Activated T-helper 17 cell treated with anti-CD3 and anti-CD28 coated beads, Interleukin-2, amount 50 U/mL, for 72 hours (primary cell): ENCODE measurements at places on chromosomes 3 and 15. TPM values are rescaled to one million over a fixed set of nuclear protein-coding genes. Genes with fewer than 3 reads are reported as not detected.

Gene CD200
- 5.1 TPM for total RNA-seq

DNA sequence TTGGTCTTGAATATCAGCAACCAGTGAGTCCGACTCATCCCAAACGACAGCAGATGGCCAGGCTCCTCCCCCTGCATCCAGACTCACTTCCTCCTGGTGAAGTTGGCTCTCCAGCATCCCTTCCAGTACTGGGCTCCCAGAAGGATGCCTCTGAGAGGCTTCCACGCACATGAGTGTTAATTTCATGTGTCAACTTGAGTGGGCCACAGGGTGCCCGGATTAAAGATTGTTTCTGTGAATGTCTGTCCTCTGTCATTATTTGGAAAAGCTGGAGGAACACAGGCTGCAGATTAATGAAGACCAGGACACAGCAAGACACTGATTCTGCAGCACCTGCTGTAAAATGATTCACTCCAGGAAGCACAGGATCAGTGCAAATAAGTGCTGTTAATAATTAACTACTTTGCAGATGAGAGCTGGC, 99.8 kb downstream of the ATP10A start:
- ATAC-seq, result no peak

- no peak for ATAC-seq
Observed at GRCh38 chr3:136280961-136281360, 30.8 kb downstream of the PCCB start.

DNA sequence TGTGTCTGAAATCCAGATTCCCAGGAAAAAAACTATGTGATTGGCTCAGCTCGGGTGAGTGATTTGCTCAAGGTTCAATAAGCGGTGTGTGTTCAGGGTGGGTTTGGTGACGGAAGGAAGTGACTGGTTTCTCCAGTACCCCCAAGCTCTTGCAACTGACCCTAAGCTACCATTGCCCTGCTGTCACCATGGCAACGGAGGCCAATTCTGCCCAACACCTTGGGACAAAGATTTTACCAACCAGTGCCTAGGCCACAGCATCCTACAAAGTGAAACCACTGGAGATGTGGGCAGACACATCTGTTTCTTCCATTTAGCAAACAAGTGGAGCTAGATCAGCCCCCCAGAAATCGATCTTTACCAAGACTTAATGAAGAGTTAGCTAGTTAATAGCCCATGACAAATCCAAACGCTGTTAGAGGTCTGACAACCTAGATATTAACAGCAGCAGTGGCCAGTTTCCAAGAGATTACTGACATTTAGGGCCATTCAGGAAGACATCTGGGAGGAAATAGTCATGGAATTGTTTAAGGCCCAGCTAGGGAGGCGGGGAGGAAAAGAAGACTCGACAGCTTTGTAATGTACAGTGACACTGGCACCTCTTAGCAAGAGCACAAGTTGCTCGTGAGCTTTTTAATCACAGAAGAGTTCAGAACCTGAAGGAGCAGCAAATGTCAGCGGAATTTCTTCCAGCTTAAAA, 195.9 kb downstream of the SLCO3A1 start:
- no peak for ATAC-seq

GRCh38 chr15:54033356-54033860, 55.2 kb downstream of the UNC13C start:
- no peak for ATAC-seq

DNA sequence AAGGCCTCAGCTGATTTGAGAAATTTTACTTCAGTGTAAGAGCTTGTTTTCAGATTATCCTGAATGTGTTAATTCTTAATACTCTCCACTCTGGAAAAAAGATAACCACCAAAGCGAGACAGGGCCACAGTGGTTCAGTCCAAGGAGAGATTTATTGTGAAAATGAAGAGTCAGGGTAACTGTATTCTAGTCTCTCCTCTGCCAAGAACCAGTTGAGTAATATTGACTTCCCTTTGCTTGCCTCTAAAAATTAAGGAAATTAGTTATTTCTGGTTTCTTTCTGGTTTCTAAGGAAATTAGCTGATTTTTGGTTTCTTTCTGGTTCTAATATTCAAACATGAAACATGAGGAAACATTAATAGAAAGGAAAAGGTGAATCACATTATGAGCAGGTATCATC, 34.9 kb downstream of the PPP1R2 start:
- no peak for ATAC-seq

DNA sequence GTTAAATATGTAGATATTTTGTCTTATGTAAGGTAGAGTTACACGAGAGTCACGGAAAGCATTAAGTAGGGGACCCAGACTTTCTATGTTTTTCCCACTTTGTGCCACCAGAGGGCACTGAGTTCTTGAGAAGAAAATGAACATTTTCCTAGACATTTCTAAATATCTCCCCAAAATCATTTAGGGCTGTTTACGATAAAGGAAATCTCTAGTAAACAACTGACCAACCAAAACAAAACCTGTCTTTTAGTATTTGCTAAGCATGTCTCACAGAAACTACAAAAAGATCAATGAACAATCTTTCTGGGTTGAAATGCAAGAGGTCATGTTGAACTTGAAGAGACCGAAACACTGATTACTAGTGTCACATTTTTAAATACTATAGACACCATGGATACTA, 16.1 kb downstream of the POU1F1 start:
- no peak for ATAC-seq

GRCh38 chr3:52769786-52770455, 819 bp downstream of the NEK4 start:
- ATAC-seq, result no peak

GRCh38 chr3:10137178-10137577, 4.4 kb upstream of the VHL start:
- ATAC-seq, result no peak

- peak; percentile 17 for ATAC-seq
Observed at GRCh38 chr15:52790941-52791751, 1.0 kb upstream of the ONECUT1 start.

DNA sequence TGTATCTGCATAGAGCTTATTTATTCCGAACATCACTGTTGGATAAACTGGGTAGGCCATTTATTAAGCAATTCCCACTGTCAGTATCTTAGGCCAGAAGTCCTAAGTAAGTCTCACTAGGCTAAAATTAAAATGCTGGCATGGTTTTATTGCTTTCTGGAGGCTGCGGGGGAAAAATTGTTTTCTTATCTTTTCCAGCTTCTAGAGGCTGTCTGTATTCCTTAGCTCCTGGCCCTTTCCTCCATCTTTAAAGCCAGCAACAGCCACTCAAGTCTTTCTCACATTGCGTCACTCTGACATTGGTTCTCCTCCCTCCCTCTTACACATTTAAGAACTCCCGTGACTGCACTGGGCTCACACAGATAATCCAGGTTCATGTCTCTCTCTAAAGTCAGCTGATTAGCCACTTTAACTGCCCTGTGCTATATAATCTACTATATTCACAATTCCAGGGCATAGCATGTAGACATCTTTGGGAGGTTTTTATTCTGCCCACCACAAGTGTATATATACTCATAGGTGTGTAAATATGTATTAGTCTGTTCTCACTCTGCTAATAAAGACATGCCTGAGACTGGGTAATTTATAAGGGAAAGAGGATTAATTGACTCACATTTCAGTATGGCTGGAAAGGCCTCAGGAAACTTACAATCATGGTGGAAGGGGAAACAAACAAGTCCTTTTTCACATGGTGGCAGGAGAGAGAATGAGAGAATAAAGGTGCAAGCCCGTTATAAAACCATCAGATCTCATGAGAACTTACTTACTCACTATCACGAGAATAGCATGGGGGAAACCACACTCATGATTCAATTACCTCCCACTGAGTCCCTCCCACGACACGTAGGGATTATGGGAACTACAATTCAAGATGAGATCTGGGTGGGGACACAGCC, 113.5 kb upstream of the SLC7A14 start:
- ATAC-seq, result peak; percentile 23

DNA sequence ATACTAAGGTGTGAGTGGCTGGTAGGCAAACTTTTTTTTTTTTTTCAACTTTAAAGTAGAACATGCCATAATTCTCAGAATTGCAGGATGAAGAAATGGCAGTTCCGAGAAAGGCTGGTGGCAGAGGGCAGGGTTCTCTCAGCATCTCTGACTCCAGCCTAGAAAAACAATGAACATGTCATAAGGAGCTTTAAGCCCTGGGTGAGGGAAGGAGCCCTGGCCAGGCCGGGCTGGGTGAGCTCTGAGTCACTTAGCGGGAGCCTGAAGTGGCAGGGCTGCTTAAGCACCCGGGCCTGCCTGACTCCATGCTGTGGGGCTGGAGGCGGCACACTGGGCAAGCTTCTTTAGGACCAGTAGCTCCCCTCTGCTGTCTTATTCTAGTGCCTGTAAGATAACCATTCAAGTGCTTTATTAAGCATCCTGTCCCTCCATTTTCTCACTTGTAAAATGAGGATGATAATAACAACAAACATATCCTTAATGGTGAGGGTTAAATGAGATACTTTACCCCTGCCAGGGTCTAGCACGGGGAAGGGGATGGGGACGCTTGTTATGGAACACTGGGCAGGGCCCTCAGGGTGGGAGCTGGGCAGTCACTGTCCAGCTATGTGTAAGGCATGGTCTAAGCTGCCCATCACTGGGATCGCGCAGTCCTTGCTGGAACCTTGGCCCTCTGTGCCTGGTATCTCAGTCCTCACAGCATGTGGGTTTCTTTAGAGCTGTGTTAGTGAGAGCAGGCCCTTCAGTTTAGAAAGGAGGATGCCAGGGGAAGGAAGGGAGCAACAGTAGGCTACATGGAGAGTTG, 18.4 kb downstream of the SMAD6 start:
- ATAC-seq, result peak; percentile 91

- peak; percentile 70 for ATAC-seq
Observed at GRCh38 chr3:45635475-45636256, 41.1 kb downstream of the LIMD1 start.

Gene LDHAL6B
- not detected for total RNA-seq

Gene SH2D7
- total RNA-seq, result not detected

- no peak for ATAC-seq
Observed at GRCh38 chr3:175149675-175150074, 290.5 kb downstream of the NAALADL2 start.

- ATAC-seq, result no peak
Observed at GRCh38 chr15:66595332-66595731, 29.5 kb upstream of the LCTL start.

DNA sequence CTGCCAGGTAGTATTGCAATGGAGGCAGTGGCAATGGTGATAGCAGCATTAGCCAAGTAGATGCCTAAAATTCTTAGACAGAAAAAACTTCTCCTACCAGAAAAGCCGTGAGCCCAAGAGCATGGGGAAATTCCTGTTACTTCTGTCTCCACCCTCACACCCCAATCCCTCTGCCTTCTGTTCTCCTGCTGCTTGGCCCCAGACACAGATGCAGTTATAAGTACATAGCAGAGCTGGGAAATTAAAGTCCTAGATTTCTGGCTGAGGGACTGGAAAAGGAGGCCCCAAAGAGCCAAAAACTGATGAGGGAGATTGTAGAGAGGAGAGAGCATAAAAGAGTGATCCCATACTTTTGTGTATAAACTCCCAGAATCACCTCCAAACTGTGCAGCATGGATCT, 166.9 kb downstream of the SMAD6 start:
- no peak for ATAC-seq

GRCh38 chr3:81718311-81718710, 43.1 kb downstream of the GBE1 start:
- ATAC-seq, result no peak

- peak; percentile 85 for ATAC-seq
Observed at GRCh38 chr3:32420126-32421038, 28.7 kb downstream of the CMTM7 start.

- no peak for ATAC-seq
Observed at GRCh38 chr15:92448370-92448769, 54.7 kb downstream of the ST8SIA2 start.

Gene CHRD
- total RNA-seq, result 0.05 TPM

- ATAC-seq, result peak; percentile 98
Observed at GRCh38 chr15:40098489-40099261, 10.0 kb downstream of the BMF start.

Gene CNTN4
- total RNA-seq, result not detected

GRCh38 chr3:13279532-13279910, 140.6 kb downstream of the NUP210 start:
- no peak for ATAC-seq

DNA sequence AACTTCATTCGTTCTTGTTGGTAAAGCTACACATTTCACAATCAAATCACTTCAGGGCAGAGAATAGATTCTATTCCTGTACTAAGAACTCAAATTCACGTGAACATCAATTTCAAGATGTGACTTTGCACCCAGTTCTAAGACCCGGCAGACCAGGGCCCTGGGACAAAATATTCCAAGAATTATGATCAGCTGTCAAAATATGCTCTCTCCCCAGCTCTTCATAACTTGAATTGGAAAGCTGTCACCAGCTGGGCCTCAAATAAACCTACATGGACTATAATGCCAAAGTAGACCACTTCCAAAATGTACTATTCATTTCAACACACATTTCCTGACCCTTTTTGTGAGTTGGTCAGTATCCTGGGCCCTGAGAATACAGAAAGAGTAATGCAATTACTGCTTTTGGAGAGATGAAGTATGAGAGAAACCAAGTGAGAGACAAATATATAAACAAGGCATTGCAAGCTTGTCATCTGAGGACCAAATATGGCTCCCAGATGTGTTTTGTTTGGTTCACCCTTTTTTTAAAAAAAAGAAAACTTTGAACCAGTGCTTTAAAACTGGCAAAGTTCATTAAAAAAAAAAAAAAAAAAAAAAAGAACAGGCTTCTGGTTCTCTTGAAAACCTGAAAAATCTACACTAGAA, 14.9 kb downstream of the MAGI1 start:
- ATAC-seq, result no peak

Gene CHAC1
- total RNA-seq, result 6.8 TPM

Gene WDR93
- 0.19 TPM for total RNA-seq

DNA sequence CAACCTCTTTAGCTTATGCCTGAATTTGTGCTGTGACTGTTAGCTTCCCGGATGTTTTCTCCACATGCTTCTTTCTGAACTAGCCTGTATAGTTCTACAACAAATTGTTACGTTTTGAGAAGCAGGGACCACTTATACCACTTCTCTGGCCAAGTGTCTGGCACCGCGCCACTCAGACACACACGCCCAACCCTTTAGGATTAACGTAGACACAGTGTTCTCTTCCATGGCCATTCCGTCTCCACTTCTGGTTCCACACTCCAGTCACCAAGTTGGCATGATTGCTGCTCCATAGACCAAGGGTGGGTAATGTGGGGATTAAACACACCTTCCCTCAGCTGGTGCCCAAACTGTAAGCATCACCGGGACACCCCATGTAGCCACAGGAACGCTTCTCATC, 755 bp upstream of the TMEM108 start:
- no peak for ATAC-seq

DNA sequence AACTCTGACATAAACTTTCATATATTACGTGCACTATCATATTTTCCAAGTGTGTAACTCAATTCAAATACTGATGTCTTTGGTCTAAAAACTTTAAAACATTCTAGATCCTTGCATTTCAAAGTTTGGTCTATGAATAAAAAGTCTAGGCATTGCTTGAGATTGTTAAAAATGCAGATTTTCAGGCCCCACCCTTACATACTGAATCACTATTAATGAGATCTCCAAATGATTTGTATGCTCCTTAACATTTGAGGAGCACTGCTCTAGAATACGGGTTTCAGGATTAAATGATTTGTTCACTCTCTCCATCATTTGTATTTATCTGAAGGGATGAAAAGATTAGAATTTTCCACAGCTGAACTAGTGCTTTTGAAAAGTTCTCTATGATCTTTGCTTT, 202.9 kb downstream of the KBTBD8 start:
- ATAC-seq, result no peak
